ENCODE measurements at places on chromosomes 2 and 18.

GRCh38 chr2:241413929-241414580, 58.0 kb downstream of the FARP2 start:
- DNase-seq = no peak

DNA sequence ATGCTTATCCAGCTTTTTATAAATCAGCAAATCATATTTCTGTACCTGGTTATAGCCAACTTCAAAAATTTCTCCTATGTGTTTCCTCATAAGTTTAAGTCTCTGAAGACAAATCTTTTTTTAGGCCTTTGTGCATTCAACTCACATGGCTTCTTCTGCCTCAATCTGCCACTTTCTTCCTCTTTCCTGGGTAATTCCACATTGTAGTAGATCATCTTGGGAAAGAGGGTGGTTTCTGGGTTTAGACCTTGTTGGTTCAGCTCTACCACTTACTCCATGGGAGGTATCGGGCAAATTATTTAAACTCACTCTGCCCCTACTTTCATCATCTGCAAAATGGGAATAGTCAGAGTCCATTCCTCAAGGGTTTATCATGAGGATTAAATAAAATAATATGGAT, 707.0 kb upstream of the ZEB2 start:
- DNase-seq = no peak

- no peak for DNase-seq
Observed at GRCh38 chr2:3523551-3524041, 4.3 kb upstream of the ADI1 start.

GRCh38 chr2:309148-309953, 21.5 kb upstream of the ALKAL2 start:
- DNase-seq = peak; percentile 65

- no peak for DNase-seq
Observed at GRCh38 chr2:1598041-1598710, 146.1 kb downstream of the PXDN start.
